Activated CD4-positive, alpha-beta T cell treated with anti-CD3 and anti-CD28 coated beads, Interleukin-2, Interleukin-4, amounts not matched to agents 100 ng/mL and 50 ng/mL, durations not matched to agents 16 hours and 8 hours (primary cell): ENCODE measurements at places on chromosomes 6 and 20.

DNA sequence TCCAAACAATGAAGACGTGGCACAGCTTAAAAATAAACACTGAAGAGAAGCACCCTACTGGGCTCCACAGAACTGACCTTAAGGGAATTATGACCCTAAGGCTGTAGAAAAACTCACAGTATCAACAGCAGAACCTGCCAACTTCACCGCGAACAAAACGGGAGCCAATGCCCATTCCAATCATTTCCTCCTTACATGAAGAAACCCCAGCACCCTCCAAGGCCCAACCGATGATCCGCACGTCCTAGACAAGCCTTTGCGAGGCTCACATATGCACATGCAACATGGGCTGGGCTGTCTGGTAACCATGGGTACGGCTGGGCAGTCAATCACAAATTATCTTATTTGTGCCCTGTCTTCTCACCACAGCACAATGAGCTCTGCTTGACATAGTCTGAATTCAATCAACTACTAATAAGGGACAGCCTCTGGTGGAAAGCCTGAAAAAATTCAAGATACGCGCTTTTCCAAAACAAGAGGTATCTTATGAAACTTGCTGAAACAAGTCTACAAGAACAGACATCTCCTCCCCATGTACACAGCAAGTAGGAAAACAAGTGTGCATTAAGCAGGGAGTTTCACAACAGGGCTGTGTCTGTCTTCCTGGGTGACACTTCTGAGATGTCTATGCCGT lies 1.7 kb downstream of the DIDO1 start:
- DNase-seq: peak; percentile 45

GRCh38 chr20:49951151-49951550 lies 15.0 kb downstream of the RNF114 start:
- DNase-seq: peak; percentile 48

DNA sequence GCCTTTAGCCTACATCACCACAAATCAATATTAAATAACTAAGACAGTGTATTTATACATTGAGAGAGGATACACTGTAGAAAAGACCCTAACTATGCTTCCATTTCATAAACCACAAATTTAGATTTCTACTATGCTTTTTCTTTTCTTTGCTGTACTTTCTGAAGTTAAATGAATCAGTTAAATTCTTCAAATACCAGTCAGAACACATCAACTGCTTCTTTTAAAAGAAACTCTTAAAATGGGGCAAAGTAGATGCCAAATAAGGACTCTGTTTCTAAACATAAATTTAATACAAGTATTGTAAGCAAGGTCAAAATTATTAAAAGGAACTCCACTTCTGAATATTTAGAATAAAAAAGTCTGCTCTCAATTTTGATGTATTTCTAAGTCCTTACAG lies 76.9 kb downstream of the GMDS start:
- DNase-seq: no peak

- no peak for DNase-seq
Measured at GRCh38 chr20:25012616-25013189, 20.2 kb upstream of the APMAP start.

- DNase-seq: no peak
Measured at GRCh38 chr6:106116125-106116832, 30.1 kb downstream of the PRDM1 start.

DNA sequence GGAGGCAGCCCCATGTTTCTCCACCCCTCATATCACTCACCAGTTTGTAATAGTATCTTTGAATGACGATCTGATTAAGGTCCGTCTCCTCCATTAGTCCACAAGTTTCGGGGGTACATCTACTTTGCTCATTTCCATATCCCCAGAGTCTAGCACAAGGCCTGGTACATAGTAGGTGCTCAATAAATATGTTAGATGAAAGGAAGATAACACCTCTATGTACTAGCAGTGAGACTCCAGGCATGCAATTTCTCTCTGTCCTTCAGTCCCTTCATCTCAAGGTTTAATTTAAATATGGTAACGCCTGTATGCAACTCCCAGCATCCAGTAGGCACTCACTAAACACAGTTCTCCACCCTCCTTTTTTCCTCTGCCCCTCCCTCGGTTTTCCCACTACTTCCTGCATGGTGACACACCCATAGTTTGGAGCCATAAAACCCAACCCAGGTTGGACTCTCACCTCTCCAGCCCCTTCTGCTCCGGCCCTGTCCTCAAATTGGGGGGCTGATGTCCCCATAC lies 461 bp upstream of the HNF4A start:
- DNase-seq: no peak

- no peak for DNase-seq
Measured at GRCh38 chr6:123994168-123994567, 190.5 kb downstream of the NKAIN2 start.

- no peak for DNase-seq
Measured at GRCh38 chr6:13203145-13203544, 125.2 kb downstream of the TBC1D7 start.

DNA sequence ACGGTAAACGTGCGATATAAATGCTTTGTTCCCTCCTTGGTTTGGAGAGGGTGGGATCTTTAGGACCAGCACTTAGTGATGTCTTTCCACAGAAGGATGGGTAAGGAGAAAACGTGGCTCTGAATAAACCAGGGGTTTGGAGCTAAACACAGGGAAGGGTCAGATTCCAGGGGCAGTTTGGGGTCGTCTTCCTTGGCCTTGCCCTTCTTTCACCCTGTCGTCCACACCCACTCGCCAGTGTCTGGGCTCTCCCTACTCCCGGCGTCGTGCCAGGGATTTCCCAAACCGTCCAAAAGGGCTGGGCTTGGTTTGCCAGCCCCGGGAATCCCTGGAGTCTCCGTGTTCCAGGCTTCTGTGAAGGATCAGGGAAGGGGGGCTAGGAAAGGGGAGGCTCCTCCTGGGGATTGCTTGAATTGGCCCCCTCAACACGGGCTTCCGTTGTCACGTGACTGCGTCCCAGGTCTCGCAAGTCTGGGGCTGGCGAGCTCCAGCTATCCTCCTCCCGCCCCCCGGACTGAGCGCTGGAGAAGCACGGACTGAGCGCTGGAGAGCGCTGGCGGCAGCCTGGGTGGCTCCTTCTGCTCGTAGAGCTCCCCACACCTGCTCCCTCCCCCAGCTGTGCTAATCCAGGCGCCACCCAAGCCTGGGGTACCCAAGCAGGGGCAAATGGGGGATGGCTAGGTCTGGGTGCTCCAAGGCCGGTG lies 9.4 kb upstream of the ARMC12 start:
- DNase-seq: peak; percentile 40

DNA sequence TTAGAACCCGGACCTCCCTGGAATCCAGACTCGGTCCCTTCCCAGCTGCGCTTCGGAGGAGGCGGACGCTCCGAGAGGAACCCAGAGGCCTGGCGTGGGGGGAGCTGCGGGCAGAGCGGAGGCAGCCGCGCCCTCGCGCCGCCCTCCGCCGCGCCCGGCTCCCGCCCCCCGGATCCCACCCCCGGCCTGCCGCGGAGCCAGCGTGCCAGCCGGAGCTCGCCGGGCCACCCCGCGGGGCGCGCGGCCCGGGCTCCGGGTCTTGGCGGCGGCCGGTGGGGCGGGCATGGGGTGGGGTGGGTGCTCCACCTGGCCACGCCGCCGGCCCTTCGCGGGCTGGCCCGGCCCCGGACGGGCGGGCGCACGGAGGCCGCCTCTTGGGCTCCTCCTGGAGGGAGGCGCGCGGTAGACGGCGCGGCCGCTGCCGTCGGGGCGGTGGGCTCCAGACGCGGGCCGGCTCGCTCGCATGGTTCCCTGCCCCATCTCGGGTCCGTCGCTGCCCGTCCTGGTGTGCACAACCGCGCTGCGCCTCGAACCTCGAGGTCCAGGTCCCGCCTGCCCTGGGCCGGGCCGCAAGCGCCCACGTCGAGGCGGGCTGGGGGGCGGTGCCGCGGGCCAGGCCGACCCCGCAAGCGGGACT lies 592 bp upstream of the CDYL start:
- peak; percentile 32 for DNase-seq

DNA sequence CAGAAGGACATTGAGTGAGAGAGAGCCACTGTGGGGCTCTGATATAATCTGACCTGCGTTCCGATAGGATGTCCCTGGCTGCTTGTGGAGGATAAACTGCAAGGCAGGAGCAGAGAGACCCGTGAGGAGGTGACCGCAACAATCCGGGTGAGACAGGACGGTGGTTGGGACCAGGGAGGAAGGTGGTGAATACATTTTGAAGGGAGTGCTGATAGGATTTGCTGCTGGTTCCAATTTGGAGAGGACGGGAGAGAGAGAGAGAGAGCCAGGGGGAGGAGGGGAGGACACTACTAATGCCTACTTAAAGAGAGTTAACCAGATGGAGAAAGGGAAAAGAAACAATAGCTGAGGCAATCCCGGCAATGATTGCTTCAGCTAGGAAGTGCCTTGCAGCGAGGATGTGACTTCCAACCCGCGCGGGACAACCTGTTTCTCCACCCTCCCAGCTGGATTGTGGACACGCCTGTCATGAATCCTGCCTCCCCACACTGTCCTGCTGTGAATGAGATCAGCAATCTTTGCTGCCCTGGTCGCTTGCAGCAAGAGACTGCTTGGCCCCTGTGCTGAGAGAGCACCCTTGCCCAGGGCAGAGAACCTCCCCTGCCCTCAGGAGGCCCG lies 199.0 kb upstream of the KCNG1 start:
- no peak for DNase-seq

DNA sequence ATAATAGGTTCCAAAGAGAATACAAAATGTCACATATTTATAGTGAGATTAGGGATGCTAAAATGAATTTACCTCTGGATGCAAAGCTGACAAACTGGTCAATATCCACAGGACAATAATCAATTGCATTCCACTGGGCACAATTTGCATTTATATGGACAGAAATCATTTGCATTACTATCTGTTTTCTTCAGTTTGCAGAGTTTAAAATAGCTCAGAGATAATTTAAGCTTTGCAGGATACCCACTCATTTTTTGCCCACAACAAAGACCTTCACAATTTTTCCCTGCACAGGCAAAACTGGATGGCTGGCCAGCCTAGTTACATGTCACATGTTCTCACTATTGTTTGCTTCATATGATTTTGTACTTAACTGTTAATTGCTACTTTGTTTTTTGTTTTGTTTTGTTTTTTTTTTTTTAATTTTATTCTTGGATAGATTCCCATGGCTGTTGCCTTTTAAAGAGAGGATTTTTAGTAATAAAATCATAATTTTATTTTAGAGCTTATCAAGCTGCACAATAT lies 483.5 kb downstream of the UTRN start:
- no peak for DNase-seq

- DNase-seq: no peak
Measured at GRCh38 chr6:30102414-30102969, 10.4 kb downstream of the TRIM31 start.
